Stimulated activated CD4-positive, alpha-beta T cell treated with anti-CD3 and anti-CD28 coated beads, Interleukin-12 subunit alpha, Interleukin-12 subunit beta, amount 100 ng/mL, for 48 hours (primary cell): ENCODE measurements at places on chromosomes 2 and 18.

- no peak for DNase-seq
These were observed 9.1 kb downstream of the CNNM4 start for GRCh38 chr2:96769814-96770213.

- no peak for DNase-seq
These were observed 47.9 kb upstream of the PELI1 start for GRCh38 chr2:64192125-64192479.

DNA sequence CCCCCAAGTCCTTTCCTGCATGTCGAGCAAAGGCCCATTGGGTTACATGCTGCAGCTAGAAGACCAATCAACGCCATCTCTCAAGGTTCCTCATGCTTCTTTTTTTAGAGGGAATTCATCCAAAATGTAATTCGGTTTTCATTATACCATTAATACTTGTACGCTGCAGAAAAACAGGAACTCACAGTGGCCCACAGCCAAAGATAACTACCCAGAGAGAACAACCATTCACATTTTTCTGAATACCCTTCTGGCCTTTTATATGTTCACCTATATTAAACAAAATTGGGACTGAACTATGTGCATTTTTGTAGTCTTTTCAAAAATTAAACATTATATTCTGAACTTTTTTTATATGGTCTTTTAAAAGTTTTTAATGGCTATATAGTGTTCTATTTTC, 25.8 kb downstream of the FARP2 start:
- no peak for DNase-seq

DNA sequence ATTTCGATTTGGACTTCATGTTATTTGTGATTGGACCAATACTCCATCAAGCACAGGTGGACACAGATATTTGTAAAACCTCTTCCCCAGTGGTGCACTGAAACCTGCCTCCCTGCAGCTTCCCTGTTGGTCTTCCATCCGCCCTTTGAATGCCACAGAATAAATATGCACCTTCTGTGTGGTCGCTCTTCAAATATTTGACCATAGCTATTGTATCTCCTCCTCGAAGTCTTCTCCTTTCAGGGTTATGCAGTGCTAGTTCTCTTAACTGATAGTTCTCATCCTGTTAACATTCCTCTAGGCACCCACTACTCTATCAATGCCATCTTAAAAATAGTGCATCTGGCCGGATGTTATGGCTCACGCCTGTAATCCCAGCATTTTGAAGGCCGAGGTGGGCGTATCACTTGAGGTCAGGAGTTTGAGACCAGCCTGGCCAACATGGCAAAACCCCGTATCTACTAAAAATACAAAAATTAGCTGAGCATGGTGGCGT, 12.5 kb downstream of the SPATS2L start:
- DNase-seq = no peak

- DNase-seq = no peak
These were observed 31.9 kb downstream of the GAD1 start for GRCh38 chr2:170848587-170848986.

GRCh38 chr2:232230560-232230959, 148.0 kb upstream of the ALPP start:
- peak; percentile 27 for DNase-seq

DNA sequence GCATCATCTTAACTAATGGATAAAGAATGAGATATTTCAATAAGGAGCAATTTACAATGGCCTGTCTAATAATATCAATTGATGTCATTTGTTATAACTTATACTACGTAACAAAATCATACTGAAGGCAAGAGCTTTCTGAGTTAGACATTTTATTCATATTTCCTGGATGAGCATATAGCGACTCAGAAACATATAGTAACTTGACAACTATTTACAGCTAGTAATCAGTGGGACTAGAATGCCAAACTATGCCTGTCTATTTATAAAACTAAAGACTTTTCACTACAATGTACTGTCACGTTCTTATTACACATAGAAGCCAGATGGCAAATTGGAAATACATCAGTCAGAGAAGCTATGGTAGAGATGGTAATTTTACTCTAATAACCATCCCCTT, 766.2 kb upstream of the TMEFF2 start:
- DNase-seq = no peak

- no peak for DNase-seq
These were observed 7.6 kb upstream of the TRIB2 start for GRCh38 chr2:12709207-12709522.

GRCh38 chr2:67974559-67975430, 88.0 kb downstream of the C1D start:
- no peak for DNase-seq

DNA sequence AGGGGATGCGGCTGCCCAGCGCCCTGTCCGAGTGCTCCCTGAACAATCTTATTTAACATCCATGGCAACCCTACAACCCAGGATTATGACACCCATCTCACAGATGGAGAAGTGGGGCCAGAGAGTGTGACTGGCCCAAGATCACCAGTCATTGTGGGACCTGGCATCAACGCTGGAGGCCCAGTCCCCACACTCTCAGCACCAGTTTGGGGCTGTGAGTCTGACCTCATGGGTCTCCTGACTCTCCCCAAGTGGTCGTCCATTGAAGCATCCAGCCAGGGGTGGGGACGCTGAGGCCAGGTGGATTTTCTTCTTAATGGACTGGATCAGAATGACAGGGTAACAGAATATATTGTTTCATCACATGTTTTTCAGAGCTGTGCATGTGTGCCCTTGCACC, 24.5 kb downstream of the MAL start:
- no peak for DNase-seq

GRCh38 chr2:18585526-18585925, 3.8 kb downstream of the NT5C1B start:
- no peak for DNase-seq

GRCh38 chr2:113834051-113834730, 55.7 kb upstream of the ACTR3 start:
- no peak for DNase-seq

DNA sequence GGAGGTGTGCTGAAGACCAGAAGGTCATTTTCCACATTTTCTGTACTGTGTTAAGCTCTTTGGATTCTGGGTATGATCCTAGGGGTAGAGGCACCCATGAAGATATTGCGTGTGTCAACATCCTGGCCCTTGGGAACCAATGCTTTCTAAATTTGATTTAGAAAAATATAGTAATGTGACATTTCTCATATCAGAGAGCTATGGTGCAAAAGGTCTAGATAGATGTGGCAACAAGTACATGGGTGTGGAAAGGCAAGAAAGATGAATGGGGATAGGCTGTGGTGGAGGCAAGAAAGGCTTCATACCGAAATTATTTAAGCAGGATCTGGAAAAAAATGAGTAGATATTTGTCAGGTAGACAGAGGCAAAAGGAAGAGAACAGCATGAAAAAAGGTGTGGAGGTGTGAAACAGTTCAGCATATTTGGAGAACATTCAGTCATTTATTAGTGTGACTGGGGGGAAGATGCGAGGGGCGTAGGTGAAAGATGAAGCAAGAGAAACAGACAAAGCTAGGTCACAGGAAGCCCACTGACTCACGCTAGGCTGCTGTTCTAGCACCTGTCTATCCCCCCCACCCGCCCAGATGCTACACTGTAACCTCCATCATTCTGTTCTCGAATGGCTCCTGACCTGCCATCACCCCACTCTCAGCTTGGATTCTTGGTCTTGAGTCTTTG, 11.7 kb downstream of the DOK1 start:
- no peak for DNase-seq

DNA sequence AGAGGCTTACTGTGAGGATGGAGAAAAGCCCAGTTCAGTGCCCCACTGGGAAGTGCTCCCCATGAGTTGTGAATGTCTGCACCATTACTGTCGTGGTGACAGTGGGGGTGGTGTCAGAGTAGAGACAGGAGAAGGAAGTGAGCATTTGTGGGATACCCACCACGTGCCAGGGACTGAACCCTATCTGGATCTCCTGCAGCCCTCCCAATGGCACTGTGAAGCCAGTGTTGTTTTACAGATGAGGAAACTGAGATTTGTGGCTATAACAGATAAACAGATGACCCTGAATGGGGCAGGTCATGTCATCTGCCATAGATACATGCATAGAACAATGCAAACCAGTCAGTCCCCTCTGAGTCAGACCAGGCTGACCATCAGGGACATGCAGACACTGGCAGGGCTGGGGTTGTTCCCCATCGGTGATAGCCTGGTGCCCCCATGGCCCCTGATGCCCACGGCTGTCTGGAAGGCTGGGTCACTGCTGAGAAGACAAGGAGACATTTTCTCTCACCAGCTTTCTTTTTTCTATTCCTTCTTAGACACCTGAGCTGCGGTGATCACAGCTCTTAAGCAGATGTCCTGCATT, 60.8 kb downstream of the EMILIN2 start:
- no peak for DNase-seq

DNA sequence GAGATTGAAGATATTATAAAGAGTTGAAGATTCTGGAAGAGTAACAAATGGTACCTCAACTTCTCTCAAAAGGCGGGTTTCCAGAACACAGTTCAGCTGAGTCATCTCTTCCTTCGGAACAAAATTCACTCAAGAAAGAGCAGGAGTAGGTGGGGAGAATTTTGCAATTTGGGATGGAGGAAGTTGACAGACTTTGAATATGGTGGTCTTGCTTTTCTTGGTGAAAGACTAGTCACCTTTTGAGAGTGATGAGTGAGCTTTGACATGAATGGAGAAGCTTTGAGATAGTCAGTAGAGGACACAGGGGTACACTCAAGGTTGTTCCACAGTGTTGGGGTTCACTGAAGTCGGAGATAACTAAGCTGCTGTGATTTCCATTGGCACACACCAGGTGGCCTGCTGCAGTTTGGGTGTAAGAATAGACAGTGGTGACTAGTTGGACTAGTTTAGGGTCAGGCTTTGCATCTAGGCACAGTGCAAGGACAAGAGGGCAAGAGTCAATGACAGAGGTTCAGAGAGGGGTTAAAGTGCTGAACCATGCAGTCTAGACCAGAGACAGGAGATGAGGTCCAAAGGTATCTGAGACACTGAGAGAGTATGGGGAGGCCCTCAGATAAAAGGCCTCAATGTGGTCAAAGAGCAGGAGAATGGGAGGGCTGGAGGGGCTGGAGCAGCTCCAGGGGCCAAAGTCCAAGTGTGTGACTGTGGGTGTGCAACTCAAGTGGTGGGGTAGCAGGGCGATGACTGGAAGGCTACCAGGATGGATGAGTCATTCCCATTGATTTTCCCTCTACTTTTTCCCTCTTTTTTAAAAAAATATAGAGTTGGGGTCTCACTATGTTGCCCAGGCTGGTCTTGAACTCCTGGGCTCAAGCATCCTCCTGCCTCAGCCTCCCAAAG, 7.7 kb downstream of the CCL20 start:
- no peak for DNase-seq

- DNase-seq = no peak
These were observed 32.4 kb downstream of the ACTR3 start for GRCh38 chr2:113922335-113922734.

DNA sequence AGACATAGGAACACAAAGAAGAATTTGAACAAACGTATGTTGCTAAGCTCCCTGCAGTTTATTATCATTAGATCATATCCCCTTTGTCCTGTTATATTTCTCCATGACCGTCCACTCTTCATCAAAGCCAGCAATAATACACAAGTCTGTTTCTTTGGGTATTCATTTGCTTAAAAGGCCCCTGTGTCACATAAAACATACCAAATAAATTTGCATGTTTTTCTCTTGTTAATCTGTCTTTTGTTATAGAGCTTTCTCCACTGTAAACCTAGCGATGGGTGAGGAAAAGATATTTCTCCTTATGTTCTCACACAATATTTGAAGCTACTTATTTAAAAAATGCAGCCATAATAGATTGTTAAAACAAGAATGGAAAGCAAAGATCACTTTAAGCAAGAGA, 42.9 kb upstream of the REL start:
- no peak for DNase-seq

GRCh38 chr18:68660354-68661183, 54.3 kb downstream of the TMX3 start:
- DNase-seq = no peak

- DNase-seq = no peak
These were observed 193.5 kb downstream of the SS18 start for GRCh38 chr18:25896956-25897355.

DNA sequence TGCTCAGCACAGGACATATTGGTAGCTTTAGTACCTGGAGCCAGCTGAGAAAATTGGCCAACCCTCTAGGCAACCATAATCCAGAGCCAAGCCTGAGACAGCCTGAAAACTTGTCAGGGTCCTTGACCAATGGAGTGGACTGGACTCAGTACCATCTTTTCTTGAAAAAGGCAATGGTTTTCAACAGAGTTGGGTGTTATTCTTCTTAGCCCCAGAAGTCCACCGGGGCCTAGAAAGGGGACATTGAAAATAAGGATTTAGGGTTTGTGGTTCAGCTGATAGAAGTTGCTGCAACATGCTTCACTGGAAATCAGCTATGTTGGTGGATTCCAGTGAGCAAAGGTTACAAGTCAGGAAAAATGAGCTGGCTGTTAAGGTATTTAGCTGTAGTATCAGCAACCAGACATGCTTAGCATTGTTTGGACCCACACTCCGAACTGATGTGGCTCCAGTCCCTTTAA, 22.1 kb upstream of the CNOT11 start:
- DNase-seq = no peak

GRCh38 chr2:212064318-212064717, 474.3 kb downstream of the ERBB4 start:
- no peak for DNase-seq

DNA sequence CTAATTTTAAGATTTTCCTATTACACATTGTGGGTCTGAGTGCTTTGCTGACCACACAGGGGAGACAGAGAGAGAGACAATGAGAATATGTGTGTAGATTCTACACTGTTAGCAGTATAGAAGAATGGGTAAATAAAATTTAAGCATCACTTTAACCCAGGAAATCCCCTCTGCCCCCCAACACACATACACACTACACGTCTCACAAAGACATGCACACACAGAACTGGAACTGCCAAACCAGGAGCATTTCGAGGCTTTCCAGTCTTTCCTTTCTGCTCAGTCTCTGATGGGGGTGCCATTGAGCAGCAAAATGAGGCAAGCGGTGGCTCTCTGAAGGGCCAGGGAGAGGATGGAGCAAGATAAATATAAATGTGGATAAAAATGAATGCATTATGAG, 2.5 kb downstream of the MERTK start:
- no peak for DNase-seq

DNA sequence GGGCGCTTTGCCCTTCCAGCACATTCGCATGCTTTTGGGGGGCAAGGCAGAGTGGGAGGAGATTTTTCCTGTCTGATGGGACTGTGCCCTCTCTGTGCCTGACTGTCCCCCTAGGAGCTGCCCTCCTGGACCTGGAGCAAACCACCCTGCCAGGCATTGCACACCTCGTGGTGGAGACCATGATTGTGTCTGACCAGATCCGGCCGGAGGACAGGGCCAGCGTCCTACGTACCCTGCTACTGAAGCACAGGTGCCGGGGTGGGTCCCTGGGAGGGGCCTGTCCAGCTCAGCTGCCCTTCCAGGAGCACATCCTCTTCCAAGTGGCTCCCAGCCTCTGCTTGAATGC, 5.3 kb downstream of the SLC4A3 start:
- DNase-seq = no peak

DNA sequence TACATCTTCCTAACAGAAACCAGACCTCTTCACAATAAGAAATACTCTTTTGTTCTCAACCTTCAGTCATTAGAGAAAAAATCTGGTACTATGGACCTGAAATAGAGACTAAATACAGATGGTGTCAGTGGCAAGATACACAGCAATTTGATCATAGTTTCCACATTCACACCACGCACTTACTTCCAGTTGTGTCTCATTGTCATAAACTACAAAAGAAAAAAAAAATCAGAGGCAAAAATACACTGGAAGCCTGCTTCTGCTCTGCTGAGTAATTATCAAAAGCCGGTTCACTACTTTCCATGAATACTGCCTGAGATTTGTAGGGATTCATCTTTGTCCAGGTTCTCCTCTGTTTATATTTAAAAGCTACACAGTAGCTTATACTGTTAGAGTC, 182.6 kb downstream of the PID1 start:
- DNase-seq = no peak

- DNase-seq = no peak
These were observed 72.6 kb downstream of the CTAGE1 start for GRCh38 chr18:22344908-22345670.
